ENCODE measurements at places on chromosomes 16 and 17.

- no peak for DNase-seq
Measured at GRCh38 chr17:37017404-37017803, 68.7 kb downstream of the AATF start.

- no peak for DNase-seq
Measured at GRCh38 chr16:88821168-88821850, 9.6 kb upstream of the APRT start.

DNA sequence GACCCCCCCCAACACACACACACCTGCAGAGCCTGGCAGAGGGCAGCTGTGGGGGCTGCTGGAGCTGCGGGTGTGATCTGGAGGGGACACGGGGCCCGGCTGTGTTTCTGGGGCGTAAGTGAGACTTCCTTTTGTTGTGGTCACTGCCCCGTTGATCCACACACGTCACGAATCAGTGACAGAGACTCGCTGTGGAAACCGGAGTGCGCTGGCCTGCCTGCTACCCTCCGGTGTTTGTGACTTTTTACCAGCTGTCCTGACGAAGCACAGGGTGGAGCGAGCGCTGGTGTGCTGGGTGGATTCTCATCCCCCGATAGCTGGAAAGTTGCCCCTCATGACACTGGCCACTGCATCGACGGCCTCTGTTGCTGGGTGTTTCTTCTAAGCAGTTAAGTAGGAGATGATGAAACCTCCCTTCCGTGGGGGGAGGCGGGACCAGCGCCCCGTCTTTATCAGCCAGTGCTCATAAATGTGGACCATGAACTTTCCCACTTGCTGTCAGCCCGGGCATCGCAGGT, 2.3 kb downstream of the METRNL start:
- no peak for DNase-seq

- DNase-seq, result no peak
Measured at GRCh38 chr16:65062736-65063583, 58.9 kb downstream of the CDH11 start.

GRCh38 chr17:67585077-67585602, 132.6 kb upstream of the NOL11 start:
- DNase-seq, result no peak

- no peak for DNase-seq
Measured at GRCh38 chr17:194828-195602, 13.6 kb upstream of the DOC2B start.

DNA sequence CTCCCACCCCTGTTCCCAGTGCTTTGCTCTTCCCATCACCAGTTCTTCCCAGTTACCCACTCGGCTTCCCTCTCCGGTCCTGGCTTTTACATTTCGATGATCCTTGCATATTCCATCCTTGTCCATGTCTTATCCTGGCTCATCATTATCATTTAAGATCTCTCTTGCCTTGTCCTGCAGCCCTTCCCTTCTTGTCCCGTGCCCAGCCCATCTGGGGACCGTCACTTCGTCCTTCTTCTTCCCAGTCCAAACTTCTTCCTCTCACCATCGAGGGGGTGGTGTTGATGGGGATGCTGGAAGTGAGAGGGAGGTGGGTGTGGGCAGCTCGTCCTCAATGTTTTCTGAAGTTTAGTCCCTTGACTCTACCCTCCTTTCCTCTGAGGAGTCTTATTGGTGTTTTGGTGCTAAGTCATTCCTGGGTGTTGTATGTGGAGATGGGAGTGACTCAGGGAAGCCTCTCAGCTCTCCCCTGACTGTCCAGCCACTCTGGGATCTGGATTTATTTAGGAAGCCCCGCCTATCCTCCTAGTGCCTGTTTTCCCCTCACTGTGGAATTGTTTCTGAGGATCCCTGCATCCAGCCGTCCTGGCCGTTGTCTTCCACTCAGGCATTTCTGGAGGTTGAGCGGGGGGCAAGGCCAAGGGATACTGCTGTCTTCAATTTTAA, 975 bp downstream of the SNX29 start:
- DNase-seq, result no peak

DNA sequence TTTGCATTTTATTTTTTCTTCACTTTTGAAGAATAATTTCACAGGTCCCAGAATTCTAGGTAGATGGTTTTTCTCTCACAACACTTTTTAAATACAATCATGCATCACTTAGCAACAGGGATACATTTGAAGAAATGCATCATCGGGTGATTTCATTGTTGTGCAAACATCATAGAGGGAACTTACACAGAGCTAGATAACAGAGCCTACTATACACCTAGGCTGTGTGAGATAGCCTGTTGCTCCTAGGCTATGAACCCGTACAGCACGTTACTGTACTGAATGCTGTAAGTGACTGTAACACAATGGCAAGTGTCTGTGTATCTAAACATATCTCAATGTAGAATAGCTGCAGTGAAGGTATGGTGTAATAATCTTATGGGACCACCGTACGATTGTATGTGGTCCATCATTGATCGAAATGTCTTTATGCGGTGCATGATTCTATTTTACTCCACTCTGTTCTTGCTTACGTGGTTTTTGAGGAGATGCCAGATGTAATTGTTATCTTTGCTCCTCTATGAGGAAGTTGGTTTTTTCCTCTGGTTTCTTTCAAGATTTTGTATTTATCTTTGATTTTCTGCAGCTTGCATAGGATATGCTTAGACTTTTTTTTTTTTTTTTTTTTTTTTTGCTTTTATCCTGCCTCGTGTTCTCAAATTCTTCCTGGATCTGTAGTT, 35.5 kb upstream of the TMEM92 start:
- peak; percentile 56 for DNase-seq

DNA sequence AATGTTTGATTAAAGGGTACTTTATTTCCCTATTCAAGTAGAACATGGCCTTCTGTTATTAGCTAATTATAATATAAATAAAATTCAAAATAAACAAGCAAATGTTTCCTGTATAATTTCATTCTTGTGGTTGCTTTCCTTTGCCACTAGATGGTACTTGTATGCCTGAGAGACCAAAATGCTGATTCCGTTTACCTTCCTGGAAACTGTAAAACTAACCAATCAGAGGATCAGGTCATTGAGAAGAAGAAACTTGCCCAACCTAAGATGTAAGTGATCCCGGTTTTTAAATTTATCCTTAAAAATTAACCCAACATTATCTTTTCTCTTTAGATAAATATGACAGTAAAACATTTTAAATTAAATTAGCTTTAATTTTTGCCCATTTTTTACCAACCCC, 8.1 kb upstream of the ABCA5 start:
- peak; percentile 45 for DNase-seq

- DNase-seq, result no peak
Measured at GRCh38 chr16:471353-472198, 46.1 kb downstream of the RAB11FIP3 start.

GRCh38 chr16:15689290-15689689, 39.2 kb downstream of the NDE1 start:
- DNase-seq, result no peak

- DNase-seq, result no peak
Measured at GRCh38 chr16:54066451-54067105, 220.0 kb downstream of the IRX3 start.

GRCh38 chr17:15973016-15973415, 26.5 kb downstream of the ZSWIM7 start:
- no peak for DNase-seq

DNA sequence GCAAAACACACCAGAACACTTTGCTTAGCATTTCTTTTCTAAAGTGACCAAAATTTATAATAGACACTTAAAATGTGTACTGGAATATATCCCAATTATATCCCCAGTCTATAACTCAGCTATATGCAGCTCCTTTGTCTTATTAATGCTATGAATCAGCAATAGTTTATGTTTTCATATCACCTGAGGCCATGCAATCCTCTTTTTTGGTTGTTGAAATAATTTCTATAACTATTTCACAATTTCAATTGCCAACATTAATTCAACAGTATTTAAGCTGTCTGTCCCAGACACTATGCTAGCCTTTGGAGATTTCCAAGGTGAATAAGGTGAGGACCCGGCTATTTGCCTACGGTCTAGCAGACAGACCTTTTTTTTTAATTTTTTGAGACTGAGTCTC, 17.2 kb upstream of the BMERB1 start:
- no peak for DNase-seq

DNA sequence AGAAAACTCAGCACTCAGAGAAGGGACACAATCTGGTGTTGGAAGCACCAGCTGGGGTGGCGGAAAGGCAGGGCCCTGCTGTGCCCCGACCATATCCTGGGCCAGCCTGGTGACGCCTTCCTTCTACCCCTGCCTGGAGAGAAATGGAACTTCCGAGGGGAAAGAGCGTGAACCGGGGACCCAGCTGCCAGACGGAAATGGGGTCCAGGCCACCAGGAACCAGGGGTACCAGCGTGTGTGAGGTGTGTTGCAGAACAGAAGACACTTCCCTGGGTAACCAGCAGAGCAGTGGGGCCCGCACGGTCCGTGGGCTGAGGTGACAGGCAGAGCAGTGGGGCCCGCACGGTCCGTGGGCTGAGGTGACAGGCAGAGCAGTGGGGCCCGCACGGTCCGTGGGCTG, 6.8 kb downstream of the RAB40B start:
- no peak for DNase-seq

DNA sequence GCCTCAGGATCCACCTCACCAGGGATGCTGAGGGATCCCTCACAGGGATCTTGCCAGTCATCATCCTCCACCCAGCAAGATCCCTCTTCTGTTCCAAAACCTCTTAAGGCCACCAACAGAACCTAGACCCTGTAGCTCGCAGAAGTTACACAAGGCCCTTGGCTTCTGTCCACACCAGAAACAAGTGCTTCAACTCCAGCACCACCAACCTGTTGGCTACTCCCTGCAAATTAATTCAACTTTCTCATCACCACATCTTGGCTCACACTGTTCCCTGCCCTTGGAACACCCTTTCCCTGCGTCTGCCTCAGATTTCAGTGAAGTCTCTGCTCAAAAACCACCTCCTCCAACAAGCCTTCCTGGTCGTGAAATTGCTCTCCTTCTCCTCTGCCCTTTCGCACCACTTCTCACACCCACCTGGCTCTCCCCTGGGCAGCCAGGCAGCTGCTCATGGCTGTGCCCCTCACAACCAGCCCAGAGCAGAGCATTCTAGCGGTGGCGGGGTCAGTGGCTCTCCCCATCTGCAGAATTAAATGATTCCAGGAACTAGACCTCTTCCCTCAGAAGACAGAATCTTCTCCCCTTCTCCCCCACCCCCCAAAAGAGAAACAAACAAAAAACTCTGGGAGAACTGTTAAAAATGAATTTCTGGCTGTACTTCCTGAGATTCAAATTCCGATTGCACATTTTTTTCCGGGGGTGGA, 1.8 kb downstream of the PLLP start:
- DNase-seq, result no peak

- peak; percentile 82 for DNase-seq
Measured at GRCh38 chr17:38701504-38702165, 3.4 kb upstream of the MLLT6 start.

GRCh38 chr16:52364500-52364899, 182.4 kb downstream of the TOX3 start:
- DNase-seq, result no peak

DNA sequence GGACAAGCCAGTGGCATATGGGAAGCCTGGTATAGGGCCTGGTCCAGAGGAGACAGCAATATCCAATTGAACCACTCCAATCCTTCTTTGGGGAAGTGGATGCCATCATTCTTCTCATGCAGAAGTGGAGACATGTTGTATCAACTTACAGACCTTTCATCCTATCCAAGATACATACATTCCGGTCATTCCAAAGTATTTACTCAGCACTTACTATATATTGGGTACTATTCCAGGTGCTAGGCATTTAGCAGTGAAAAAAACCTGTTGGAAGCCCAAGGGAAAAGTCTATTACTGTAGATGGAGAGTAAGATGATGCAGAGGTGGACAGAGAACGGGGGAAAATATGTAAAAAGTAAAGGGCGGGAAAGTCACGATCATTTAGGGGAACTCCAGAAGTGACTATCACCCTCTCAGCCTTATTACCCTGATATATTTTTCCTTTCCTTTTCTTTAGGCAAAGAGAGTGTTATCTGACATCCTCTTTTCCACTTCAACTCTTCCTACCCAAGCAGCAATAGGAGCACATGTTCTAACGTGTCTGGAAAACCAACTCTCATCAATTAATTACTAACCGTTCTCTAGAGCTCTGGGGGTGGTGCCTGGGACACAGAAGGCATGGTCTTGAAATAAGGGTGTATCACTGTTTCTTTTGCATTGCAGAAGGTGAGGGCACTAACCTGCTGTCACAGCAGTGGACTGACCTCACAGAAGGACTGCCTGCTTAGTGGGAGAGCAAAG, 210.1 kb upstream of the MAF start:
- no peak for DNase-seq

DNA sequence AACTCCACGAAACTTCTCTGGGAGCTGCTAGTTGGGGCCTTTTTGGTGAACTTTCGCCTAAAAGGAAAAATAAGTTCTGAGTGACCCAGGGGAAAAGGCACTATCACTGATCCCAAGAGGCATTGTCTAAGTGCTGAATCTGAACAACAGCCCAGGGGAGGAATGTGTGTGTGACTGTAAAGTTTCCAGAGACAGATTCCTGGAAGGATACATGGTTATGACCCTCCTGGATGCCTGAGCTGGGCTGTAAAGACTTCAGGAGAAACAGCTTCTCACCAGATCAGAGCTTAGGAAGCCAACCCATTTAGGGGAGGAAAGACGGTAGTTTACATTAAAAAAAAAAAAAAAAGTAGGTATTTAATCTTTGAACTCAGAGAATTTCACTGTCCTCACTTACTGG, 20.2 kb downstream of the HIGD1B start:
- DNase-seq, result no peak

DNA sequence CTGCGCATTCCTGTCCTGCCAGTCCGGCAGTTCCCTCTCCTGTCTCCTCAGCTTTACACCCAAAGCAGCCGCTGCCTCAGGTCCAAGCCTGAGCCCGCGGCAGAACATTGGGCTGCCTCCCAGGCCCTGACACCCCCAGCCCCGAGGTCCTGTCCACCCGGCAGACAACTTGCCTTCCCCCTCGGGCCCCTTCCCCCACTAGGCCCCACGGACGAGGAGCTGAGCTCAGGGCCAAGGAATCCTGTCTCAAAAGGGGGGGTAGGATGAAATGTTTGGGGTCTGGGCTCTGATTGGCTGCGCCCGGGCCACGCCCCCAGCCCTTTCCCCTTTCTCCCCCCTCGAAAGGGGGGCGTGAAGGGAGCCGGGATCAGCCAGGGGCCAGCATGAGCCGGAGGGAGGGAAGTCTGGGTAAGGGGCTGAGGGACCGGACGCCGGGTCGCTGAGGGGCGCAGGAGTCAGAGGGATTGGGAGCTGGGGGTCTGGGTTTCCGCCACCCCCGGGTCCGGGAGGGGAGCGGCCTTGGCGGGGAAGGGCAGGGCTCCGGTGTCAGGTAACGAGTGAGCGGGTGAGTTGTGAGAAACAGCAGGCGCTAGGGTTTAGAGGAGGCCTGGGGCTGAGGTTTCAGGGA, at the start of gene CTF1:
CTF1 (plus strand) TSS at position 354 of the 628 bp plus-strand sequence; CDS start at position 384, 30 bp downstream.
- DNase-seq, result no peak

DNA sequence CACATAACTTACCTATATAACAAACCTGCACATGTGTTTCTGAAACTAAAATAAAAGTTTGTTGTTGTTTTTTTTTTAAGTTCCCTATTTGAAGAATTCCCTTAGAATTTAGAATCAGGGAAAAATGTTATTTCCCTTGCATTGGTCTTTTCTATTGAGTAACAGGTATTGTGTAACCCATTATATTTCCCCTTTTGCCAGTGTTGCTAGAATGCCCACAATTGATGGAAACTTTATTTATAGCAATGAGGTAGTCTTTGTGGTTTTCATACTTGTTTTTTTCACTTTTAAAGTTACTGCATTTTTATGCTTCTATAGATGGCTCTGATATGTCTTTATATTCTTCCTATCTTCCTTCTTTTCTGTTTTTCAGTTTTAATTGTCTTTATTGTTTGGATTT, 3.9 kb downstream of the NLRP1 start:
- DNase-seq, result peak; percentile 68

- peak; percentile 39 for DNase-seq
Measured at GRCh38 chr17:77437017-77437416, 296.2 kb downstream of the SEC14L1 start.
